HT1080 (cell line): ENCODE measurements at places on chromosomes 7 and 10. TPM values are rescaled to one million over a fixed set of nuclear protein-coding genes. Genes with fewer than 3 reads are reported as not detected.

Gene GATA3
- 0.68 and 1.2 TPM in 2 replicates for total RNA-seq

GRCh38 chr10:67664942-67665341 lies 31.1 kb downstream of the CTNNA3 start:
- no peak for DNase-seq

Gene CDC14C
- not detected in 2 replicates for total RNA-seq

Gene CYP26C1
- total RNA-seq = not detected in 2 replicates

GRCh38 chr7:158248816-158249215 lies 338.8 kb downstream of the PTPRN2 start:
- DNase-seq = no peak

DNA sequence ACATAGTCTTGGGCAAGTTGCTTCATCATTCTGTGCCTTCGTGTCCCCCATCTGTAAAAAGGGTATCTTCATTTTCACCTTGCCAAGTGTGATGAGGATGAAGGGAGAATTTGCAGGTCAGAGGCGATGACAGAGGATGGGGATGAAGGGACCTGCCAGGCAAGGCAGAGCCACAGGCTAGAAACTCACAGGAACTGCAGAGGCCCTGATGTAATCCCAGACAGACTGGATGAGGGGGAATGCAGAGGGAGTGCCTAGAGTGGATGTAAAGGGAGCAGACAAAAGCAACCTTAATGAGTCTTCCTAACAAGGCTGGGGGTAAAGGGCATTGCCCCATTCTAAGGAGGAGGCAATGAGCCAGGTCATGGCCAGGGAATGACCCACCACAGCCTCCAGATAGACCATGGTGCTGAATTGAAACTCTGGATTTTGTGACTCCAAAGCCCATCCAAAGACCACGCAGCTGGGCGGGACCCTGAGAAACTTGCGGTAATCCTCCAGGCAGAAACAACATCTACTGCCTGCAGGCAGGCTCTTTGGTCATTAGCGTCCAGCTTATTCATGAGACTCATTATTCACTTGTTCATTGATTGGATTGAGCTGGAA lies 1.9 kb downstream of the ANTXRL start:
- no peak for DNase-seq

- no peak for DNase-seq
These were observed 451.7 kb upstream of the TEX47 start for GRCh38 chr7:89247207-89247606.

- no peak for DNase-seq
These were observed 158.1 kb downstream of the LRRC4 start for GRCh38 chr7:127873151-127873550.

Gene NANOS1
- total RNA-seq = 0.39 and 0.57 TPM in 2 replicates

- no peak for DNase-seq
These were observed 172.9 kb downstream of the WDR37 start for GRCh38 chr10:1229116-1229515.

Gene ZNF37A
- total RNA-seq = 11.5 and 13.6 TPM in 2 replicates

Gene GDF10
- total RNA-seq = not detected in 2 replicates

- DNase-seq = no peak
These were observed 36.6 kb downstream of the RBM28 start for GRCh38 chr7:128307061-128307460.

GRCh38 chr7:95323410-95324129 lies 762 bp downstream of the PON1 start:
- no peak for DNase-seq

GRCh38 chr10:11931038-11931437 lies 107.9 kb downstream of the PROSER2 start:
- DNase-seq = no peak

GRCh38 chr10:122543676-122544445 lies 16.7 kb upstream of the DMBT1 start:
- DNase-seq = no peak

DNA sequence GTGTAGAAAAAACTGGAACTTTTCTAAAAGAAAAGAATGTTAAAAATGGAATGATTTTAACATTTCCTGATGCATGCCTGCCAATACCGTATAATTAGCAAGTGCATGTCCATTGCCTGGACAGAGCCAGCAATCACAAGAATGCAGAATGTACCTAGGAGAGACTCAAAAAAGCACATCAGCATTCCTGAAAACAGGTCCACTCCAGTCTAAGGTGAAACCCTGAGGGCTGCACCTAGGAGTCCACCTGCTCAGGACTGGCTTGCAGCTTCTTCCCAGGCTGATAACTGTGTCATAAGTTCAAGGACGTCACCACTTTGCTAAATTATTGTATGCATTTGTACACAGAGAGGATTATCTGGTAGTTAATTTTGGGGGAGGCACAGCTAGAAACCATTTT lies 5.4 kb downstream of the CCDC201 start:
- no peak for DNase-seq

DNA sequence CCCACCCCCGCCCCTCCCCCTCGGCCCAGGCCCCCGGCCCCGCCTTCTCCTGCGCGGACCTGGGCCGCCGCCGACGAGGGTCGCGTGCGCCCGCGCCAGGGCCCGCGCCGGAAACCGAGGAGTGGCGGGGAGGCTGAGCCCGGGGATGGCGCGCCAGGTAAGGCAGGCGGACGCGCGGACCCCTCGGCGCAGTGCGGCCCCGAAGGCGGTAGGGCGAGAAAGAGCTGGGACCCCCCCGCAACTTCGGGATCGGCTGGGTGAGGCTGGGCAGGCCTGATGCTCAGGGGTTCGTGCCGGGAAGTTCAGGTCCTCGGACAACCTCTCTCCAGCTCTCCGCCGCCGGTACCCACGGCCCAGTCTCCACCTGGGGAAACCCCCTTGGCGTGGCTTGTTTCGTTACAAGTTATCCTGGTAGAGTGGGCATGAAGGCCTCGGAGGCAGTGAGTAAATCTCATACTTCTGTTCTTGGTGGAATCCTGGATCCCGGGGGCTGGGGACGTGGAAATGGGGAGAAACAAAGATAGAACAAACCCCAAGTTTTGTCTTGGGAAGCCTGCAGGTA lies 58.4 kb downstream of the ZNF467 start:
- no peak for DNase-seq

- DNase-seq = peak; percentile 9
These were observed 470.0 kb downstream of the SUGCT start for GRCh38 chr7:40604601-40605438.

- DNase-seq = peak; percentile 65
These were observed 1.5 kb upstream of the GRIFIN start for GRCh38 chr7:2477447-2478398.

Gene GPR85
- 3.2 and 3.5 TPM in 2 replicates for total RNA-seq

DNA sequence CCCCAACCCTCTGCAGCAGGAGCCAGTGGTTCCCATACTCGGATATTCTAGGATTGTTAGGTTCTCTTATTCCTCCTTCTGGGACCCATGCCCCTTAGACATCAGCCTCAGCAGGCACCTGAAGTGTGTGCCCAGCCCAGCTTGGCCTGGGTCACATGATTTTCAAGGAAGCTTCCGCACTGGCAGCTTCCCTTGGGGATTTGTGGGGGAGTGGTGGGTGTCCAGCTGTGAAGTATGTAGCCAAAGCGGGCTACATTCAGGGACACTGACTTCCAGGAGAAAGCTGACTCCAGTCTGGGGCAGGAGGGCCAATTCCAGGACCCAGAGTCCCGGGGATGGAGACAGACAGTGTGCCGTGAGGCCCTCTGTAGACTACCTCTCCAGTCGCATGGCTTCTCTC lies 1.3 kb downstream of the LDB1 start:
- no peak for DNase-seq

Gene CRHR2
- not detected in 2 replicates for total RNA-seq

- DNase-seq = peak; percentile 68
These were observed 85.5 kb downstream of the PRTFDC1 start for GRCh38 chr10:24866604-24867583.

DNA sequence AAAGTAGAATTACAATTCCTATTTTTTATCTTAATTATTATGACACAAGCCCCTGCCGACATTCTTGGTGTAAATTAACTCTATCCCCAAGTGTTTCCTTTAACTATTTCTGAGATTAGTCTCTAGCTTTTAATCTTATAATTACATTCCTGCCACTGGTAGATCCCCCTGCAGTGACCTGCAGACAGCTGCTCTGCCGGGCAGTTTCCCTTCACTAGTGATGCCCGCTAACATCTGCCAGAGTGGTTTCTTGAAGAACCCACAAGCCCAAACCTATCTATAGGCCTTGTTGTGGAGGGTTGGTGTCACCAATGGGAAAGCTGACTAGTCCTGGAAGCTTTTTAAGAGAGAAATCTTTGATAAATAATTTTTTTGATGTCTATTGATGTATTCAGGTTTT lies 50.0 kb downstream of the ADAM22 start:
- DNase-seq = no peak

Gene TMEM196
- total RNA-seq = not detected in 2 replicates

- no peak for DNase-seq
These were observed 64.0 kb downstream of the C10orf143 start for GRCh38 chr10:130046591-130046990.

DNA sequence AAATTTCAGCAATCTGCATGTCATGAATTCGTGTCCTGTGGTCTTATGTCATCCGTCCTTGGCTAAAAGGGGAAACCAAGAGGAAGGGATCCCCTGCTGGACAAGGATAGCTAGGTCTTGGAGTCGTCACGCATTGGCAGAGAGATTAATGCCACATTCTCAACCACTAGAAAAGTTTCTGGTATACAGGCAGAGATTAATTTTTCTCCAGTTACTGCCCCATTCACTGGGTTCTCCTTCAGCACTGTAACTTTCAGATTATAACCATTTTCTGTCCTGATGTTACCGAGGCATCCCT lies 1060.6 kb upstream of the AUTS2 start:
- DNase-seq = no peak
